Osteoblast (primary cell): ENCODE measurements at places on chromosomes 5 and 9. TPM values are rescaled to one million over a fixed set of nuclear protein-coding genes. Genes with fewer than 3 reads are reported as not detected.
A peak's percentile ranks its signal among the peaks of the same experiment; 100 is the strongest.

DNA sequence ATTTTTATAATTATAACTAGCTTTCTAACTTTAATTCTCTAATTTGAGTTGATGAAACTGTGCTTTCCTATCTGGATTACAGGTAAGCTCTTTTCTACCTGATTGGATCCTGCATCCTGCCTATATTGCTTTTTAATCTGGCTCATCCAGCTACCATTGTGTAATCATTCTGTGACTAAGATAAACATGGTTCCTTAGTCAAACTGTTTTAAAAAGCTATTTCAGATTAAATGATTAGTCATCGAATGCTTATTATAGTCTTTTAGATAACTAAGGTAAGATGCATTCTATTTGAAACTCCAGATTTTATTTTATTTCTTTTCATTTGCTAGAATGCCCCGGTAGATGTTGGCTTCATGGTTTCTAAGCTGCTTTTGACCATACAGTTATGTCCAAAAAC, 50.7 kb downstream of the ICE1 start:
- peaks cover 5% of the 10 kb centered on the region for H3K4me1 ChIP-seq
- peak; percentile 77 for DNase-seq
- peaks cover 15% of the 10 kb centered on the region for H3K36me3 ChIP-seq
- H3K4me3 ChIP-seq, result no peak overlapping the region
- no peaks in the 10 kb centered on the region for H3K27me3 ChIP-seq

- peak overlapping the region; percentile 30 for H3K4me3 ChIP-seq
- no peak overlapping the region for H3K27ac ChIP-seq
- H3K36me3 ChIP-seq, result peaks cover 17% of the 10 kb centered on the region
- DNase-seq, result no peak
These were observed 385 bp downstream of the LTC4S start for GRCh38 chr5:179794171-179794570.

- H3K4me1 ChIP-seq, result peaks cover 20% of the 10 kb centered on the region
- H3K4me3 ChIP-seq, result peak overlapping the region; percentile 1
- no peaks in the 10 kb centered on the region for H3K27me3 ChIP-seq
- H3K27ac ChIP-seq, result peak overlapping the region; percentile 83
These were observed 121.5 kb upstream of the SPRY4 start for GRCh38 chr5:142446131-142446959.

The SMU1 gene
- total RNA-seq, result 31.1 and 31.8 TPM in 2 replicates

- no peaks in the 10 kb centered on the region for H3K27me3 ChIP-seq
- H3K27ac ChIP-seq, result peak overlapping the region; percentile 8
- no peaks in the 10 kb centered on the region for H3K36me3 ChIP-seq
- peaks cover 13% of the 10 kb centered on the region for H3K4me1 ChIP-seq
- H3K4me3 ChIP-seq, result no peak overlapping the region
These were observed 168.5 kb downstream of the HMHB1 start for GRCh38 chr5:143980506-143980905.

The C9 gene
- 0.36 TPM in 1 of 2 replicates, not detected in the other for total RNA-seq

The TXNDC8 gene
- total RNA-seq, result not detected in 2 replicates

GRCh38 chr5:173155912-173156311, 11.6 kb downstream of the BNIP1 start:
- H3K27ac ChIP-seq, result no peak overlapping the region
- H3K36me3 ChIP-seq, result peaks cover 53% of the 10 kb centered on the region
- no peak overlapping the region for H3K4me3 ChIP-seq
- DNase-seq, result no peak
- no peaks in the 10 kb centered on the region for H3K27me3 ChIP-seq
- no peaks in the 10 kb centered on the region for H3K4me1 ChIP-seq

The PRRC1 gene
- total RNA-seq, result 86.0 and 91.6 TPM in 2 replicates

GRCh38 chr9:72788966-72789735, 163.7 kb downstream of the ALDH1A1 start:
- no peaks in the 10 kb centered on the region for H3K4me1 ChIP-seq
- H3K4me3 ChIP-seq, result no peak overlapping the region
- no peak overlapping the region for H3K27ac ChIP-seq
- no peak for DNase-seq
- no peaks in the 10 kb centered on the region for H3K36me3 ChIP-seq
- H3K27me3 ChIP-seq, result peaks cover 2% of the 10 kb centered on the region

The SLC1A3 gene
- 45.2 and 76.9 TPM in 2 replicates for total RNA-seq

The GPR150 gene
- 0.29 and 0.36 TPM in 2 replicates for total RNA-seq

The HTR1A gene
- not detected in 2 replicates for total RNA-seq

GRCh38 chr9:93207326-93207814, 23.4 kb downstream of the WNK2 start:
- peak overlapping the region; percentile 63 for H3K4me3 ChIP-seq
- no peaks in the 10 kb centered on the region for H3K27me3 ChIP-seq
- H3K4me1 ChIP-seq, result peaks cover 17% of the 10 kb centered on the region
- DNase-seq, result peak; percentile 93

The SEMA6A gene
- under 0.01 TPM in 2 replicates for total RNA-seq

The GLRA1 gene
- total RNA-seq, result not detected in 2 replicates
